ENCODE measurements at places on chromosomes 6 and 20. TPM values are rescaled to one million over a fixed set of nuclear protein-coding genes. Genes with fewer than 3 reads are reported as not detected.
A peak's percentile ranks its signal among the peaks of the same experiment; 100 is the strongest.

GRCh38 chr6:87702589-87702945 lies 534 bp upstream of the AKIRIN2 start:
- H3K27me3 ChIP-seq, result no peaks in the 10 kb centered on the region
- DNase-seq, result no peak
- H3K4me3 ChIP-seq, result peak overlapping the region; percentile 91
- H3K27ac ChIP-seq, result peak overlapping the region; percentile 89
- H3K36me3 ChIP-seq, result peaks cover 9% of the 10 kb centered on the region
- no peaks in the 10 kb centered on the region for H3K4me1 ChIP-seq

GRCh38 chr6:11418290-11418905 lies 119.2 kb upstream of the TMEM170B start:
- H3K36me3 ChIP-seq, result no peaks in the 10 kb centered on the region
- no peak overlapping the region for H3K4me3 ChIP-seq
- H3K4me1 ChIP-seq, result no peaks in the 10 kb centered on the region
- no peaks in the 10 kb centered on the region for H3K27me3 ChIP-seq

DNA sequence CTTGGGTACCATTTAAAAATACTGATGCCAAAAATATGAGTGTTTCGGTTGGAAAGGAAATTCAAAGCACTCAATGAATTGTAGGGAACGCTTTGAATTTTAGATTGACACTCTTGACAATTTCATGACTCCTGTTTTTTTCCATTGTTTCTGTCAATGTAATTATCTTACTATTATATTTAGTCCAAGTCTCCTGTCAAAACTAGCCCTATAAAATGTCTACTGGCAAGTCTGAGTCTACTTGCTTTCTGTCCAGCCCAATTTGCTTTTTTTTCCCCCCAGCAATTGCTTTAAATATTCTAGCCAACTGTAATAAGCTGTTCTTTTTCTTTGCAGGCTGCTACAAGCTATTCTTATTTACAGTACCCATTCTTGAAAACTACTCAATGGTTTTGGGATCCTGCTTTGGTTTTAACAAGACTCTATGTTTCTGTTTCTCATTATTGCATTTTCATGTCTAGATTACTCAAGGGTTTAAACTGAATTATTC lies 1103.9 kb upstream of the GJE1 start:
- no peak overlapping the region for H3K4me3 ChIP-seq
- no peaks in the 10 kb centered on the region for H3K4me1 ChIP-seq
- no peaks in the 10 kb centered on the region for H3K36me3 ChIP-seq
- DNase-seq, result no peak

GRCh38 chr20:7760247-7761031 lies 179.8 kb downstream of the HAO1 start:
- H3K36me3 ChIP-seq, result no peaks in the 10 kb centered on the region
- H3K27ac ChIP-seq, result no peak overlapping the region
- no peaks in the 10 kb centered on the region for H3K27me3 ChIP-seq
- DNase-seq, result no peak
- H3K4me1 ChIP-seq, result no peaks in the 10 kb centered on the region

DNA sequence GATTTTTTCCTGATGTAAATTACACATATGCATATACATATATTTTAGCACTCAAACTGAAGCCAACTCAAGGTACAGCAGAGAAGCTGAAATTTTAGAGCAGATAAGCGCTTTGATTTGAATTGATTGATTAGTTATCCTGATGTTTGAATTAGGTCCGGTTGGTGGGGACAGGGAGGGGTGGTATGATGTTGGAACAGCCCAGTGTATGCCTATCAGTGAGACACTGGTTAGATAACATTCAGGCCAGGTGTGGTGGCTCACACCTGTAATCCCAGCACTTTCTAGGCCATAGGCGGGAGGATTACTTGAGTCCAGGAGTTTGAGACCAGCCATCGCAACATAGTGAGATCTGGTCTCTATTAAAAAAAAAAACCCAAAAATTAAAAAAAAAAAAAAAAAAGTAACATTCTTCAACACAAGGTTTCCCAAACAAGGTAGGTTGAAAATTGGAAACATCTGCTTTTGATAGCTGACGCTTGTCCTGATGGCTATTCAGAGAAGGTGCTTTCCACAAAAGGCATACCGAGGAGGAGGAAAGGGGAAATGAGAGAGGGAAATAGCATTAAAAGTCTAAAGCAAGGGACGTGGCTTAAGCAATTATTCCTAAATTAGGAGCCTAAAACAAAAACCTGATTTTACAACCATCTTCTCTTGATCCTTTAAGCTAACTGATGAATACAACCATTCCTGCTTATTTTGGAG lies 288.4 kb upstream of the JARID2 start:
- H3K36me3 ChIP-seq, result no peaks in the 10 kb centered on the region
- no peak overlapping the region for H3K27ac ChIP-seq
- H3K27me3 ChIP-seq, result no peaks in the 10 kb centered on the region
- H3K4me3 ChIP-seq, result no peak overlapping the region
- no peak for DNase-seq
- no peaks in the 10 kb centered on the region for H3K4me1 ChIP-seq

- H3K27me3 ChIP-seq, result no peaks in the 10 kb centered on the region
- DNase-seq, result no peak
- H3K27ac ChIP-seq, result no peak overlapping the region
- H3K4me3 ChIP-seq, result no peak overlapping the region
These were observed 48.9 kb downstream of the ZFAND3 start for GRCh38 chr6:37868447-37868825.

The CCN5 gene
- total RNA-seq, result not detected

The CCR6 gene
- total RNA-seq, result not detected

The ADGRF4 gene
- 1.5 TPM for total RNA-seq

The VSTM2L gene
- total RNA-seq, result 2.9 TPM

The TIAM2 gene
- total RNA-seq, result 15.7 TPM

Data from endodermal cell (in vitro differentiated cells).